ENCODE measurements at places on chromosomes 6 and 20.

DNA sequence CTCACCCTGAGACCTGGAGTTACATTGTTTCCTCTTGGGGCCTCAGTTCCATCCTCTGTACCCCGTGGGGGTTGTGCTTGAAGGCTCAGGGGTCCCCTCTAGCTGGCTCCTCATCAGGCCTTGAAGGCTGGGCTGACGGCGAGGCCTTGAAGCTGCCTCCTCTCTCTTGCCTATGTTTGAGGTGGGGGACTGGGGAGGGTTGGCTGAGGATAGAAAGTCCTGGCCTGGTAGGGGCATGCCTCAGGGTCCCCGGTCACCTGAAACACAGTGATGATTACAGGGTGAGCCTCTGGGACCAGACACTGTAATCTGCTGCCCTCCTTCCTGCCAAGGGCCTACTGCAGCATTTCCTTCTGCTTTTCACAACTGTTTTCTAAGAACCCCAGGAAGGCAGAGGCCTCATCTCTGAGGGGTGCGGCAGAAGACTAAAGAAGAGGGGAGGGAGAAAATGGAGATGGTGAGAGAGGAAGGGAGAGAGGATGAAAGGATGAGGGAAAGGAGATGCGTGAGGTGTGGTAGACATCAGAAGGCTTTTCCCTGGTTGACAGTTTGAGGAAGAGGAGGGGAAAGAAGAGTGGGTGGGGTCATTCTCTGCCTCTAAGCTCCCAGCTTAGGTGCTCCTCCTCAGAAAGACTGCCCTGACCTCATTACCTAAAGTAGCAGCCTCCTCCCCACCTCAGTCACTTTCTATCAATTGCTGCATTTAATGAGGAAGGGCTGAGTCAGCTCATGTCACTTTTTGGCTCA is 29.7 kb downstream of the VEGFA start:
- no peak for DNase-seq

GRCh38 chr6:7152462-7152861 is 44.7 kb downstream of the RREB1 start:
- no peak for DNase-seq

- no peak for DNase-seq
These were observed 3.5 kb upstream of the PANK2 start for GRCh38 chr20:3885715-3886114.

- DNase-seq = no peak
These were observed 6.5 kb upstream of the BCAS4 start for GRCh38 chr20:50788045-50788991.

DNA sequence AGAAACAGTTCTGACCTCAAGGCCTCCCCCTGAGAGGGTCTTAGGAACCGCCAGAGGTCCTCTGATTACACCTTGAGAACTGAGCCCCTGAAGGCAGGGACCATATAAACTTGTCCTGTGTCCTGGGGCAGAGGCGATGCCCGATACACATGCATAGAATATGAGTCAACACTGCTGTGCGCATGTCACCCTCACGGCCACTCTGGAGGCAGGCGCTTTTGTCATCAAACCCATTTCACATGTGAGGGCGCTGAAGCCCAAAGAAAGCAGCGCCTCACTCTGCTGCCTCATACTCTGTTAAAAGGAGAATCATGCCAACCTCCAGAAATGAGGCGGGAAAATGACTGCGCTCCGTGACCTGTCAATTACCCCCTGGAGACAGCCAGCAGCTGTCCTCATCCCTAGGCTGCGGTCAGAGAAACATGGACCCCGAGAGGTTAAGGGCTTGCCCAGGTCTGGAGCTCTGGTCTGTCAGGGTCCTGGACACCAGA is 158.3 kb downstream of the GRM4 start:
- DNase-seq = no peak

DNA sequence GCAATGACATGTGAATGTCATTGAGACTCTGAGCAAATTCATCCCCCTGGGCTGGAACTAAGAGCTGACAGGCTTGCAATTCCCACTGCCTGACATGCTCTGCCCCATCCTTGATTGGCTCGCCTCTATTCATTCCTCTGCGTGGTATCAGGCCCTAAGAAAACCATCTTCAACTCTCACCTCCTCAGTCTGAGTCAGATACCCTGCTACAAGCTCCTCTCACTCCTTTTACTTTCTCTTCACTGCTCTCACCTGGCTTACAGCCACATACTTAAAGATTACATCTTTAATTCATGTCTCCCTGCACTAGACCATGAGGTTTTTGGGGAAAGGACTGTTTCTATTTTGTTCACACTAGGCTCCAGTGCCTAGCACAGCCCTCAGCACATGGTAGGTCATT is 131.6 kb downstream of the KIF6 start:
- DNase-seq = no peak

DNA sequence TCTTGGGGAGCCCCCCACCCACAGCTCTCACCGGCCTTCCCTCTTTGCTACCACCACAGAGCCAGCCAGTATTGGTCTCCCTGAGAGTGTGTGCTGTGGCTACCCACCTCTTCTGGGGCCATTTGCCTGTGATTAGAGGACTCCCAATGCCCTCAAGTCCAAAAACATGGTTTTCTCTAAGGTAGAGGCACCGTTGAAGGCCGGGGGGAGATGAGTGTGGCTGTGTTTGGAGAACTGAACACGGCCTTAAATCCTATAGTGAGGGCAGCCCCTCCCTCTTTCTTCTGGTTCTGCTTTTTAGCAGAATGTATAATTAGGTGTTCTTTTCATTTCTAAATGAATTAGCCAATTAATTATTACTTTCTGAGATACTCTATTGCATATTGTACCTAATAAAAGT is 2.5 kb downstream of the CCR6 start:
- no peak for DNase-seq

DNA sequence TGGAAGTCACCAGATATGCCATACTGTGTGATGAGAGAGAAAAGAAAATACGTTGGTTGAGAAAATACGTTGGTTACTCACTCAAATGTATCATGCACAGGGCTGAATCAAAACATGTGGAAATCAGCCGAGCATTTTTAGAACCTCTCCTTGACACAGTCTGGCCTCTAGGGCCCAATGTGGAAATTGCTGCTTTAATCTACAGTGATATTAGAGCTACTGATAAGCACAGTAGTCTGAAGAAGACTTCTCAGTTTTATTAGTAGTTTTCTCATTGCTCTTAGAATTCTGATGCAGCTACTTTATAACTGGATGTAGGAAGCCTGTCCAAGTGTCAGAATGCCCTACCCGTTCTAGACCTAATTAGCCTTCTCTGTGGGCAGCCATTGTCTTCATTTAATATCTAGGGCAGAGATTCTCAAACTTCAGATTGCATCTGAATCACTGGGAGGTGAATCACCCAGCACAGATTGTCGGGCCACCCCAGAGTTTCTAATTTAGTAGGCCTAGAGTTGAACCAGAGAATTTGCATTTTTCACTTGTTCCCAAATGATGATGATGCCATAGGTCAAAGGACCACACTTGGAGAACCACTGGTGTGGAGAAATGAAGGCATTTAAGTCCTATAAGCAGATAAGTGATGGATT is 229.1 kb downstream of the PLCB1 start:
- no peak for DNase-seq

- no peak for DNase-seq
These were observed 9.5 kb upstream of the SFT2D1 start for GRCh38 chr6:166351715-166352285.

GRCh38 chr20:53922901-53923314 is 147.5 kb downstream of the BCAS1 start:
- no peak for DNase-seq

DNA sequence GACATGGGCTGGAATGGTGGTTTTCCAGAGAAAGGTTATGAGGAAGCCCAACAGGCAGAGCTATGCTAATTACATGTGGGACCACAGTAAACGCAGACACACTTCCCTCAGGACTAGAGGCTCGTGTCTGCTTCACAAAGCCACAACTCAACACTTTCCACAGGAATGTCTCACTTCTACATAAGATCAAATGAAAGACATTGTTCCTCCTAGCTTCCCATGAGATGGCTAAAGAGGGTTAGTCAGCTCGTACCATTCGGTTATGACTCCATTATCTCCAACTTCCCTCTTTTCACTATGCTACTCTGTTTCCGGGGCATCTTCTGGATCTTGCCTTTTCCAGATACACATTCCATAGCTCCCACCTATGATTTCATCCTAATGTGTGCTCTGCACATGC is 29.1 kb upstream of the ZC3H12D start:
- DNase-seq = no peak

DNA sequence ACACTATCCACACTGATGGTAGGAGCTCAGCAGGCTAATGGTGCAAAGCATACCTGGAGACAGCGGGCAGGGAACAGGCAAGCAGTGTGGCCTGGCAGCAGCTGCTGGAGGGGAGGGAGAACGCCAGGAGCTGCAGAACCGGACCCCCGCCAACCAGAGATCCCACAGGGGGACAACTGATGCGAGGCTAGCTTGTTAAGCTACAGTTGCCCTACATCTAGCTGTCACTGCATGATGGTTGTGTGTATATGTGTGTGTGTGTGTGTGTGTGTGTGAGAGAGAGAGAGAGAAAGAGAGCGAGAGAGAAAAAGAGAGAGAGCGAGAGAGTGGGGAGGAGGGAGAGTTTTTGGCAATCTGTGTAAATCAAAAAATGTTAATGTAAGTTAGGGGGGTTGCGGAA is 69.7 kb upstream of the NHSL1 start:
- DNase-seq = no peak

DNA sequence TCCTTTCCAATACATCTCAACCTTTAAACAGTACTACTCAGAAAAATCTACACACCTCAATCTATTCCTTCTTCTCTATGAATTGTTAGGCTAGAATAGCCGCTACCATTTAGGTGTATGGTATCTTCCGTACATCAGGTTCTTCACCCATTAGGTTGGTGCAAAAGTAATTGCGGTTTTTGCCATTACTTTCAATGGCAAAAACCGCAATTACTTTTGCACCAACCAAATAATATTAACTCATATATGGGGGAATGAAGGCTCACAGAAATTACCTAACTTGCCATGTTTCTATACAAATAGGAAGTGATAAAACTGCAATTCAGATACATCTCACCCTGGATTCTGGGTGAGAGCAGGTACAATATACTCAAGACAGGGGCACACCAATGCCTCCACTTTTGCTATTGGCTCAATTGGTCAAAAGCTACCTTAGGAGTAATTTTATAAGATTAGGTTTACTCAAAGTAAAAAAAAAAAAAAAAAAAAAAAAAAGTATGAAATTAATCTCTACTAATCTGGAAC is 37.7 kb upstream of the ARHGAP18 start:
- no peak for DNase-seq

GRCh38 chr20:23160536-23161243 is 74.6 kb upstream of the CD93 start:
- no peak for DNase-seq

DNA sequence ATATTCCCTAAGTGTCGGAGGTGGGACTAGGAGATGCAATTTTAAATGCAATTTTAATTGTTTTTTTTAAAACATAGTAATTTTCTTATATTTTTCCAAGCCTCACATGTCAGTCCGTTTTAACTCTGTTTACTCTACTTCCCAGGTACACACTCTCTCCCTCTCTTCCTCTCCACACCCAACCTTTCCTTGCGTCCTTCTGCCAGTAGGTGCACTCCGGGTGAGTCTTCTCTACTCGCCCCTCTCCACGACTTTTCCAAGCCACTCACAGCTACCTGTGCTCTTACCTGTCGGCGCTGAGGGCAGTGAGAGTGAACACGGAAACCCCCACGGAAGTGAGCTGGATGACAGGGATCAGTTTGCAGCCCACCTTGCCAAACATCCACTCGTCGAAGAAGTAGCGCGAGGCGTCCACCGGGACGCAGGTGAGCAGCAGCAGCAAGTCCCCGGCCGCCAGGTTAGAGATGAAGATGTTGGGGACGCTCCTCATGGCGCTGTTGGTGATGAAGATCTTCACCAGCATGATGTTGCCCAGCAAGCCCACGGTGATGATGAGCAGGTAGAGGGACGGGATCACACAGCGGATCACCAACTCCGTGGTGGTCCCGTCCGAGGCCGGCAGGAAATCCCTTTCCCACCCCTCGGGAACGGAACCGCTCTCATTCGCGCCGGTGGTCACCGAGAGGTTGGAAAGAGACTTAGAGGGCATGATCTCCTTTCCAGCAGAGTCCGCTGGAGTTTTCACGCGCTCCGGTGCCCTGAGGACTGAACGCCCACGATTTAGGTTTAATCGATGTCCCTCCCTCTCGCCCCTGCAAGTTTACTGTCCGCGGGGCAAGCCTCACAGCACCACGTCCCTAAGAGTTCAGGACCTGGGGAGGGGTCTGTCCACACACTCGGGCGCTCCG is 44.5 kb upstream of the GJE1 start:
- DNase-seq = no peak

DNA sequence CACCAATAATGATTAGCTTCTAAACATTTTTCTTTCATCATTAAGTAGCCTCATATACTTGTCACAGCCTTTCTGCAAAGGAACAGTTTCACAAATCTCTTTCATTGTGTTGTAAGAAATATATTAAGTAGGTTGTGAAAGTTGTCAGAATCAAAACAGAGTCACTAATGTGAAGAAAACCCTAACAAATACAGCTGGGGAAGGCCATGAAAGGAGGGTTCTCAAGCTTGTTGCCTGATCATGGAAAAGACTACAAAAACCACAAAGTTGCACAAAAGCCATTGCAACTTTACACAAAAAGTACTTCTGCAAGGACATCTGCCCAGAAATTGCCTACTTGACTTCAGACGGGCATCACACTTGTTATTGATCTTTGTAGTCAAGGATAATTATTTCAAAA is 216.1 kb downstream of the ALDH8A1 start:
- no peak for DNase-seq

DNA sequence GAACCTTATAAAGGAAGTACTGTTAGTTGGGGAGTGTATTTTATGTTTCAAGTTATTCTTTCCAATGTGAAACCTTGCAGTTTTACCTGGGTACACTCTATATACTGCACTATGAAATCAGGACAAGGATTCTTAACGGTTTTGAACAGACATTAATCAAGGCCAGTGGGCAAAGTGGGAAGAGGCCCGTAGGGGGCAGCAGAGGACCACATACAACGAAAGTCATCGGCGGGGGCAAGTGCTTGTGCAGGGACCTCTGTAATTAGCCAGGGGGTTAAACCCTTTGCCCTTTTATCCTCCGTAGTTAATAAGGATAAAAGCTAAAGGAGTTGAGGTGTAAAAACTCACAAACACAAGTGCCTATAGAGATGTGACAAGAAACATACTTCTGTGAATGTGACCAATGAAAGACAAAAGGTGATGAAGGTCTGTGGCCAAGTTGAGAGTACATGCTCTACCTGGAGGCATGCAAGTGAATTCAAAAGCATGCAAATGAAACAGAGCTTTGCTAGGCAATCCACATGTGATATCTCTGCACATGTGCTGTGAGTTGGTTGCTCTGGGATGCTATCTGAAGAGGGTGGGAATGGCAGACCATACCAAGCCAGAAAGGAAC is 392.7 kb upstream of the MAN1A1 start:
- peak; percentile 31 for DNase-seq

GRCh38 chr6:6746333-6746969 is 157.9 kb downstream of the LY86 start:
- no peak for DNase-seq
